ENCODE measurements at places on chromosomes 6 and 20. TPM values are rescaled to one million over a fixed set of nuclear protein-coding genes. Genes with fewer than 3 reads are reported as not detected.

DNA sequence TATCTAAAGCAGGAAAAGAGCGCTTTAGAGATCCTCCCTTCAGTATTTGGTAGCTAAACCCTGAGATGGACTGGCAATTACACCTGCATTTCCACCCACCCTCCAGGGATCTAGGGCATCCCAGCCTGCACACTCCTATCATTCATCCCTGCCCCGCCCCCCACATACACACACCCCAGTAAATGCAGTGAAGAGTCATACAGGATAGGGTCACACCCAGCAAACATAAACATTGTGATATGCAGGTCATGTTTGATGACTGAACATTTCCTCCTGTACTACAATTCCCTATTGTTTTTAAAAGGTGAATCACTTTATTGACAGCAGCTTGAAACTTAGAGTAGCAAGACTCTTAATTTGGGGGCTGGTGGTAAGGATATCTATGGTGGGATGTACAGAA is 112.9 kb downstream of the FOXO3 start:
- no peak for DNase-seq

The ZBTB9 gene
- 5.2 TPM for total RNA-seq

The PRL gene
- total RNA-seq: not detected

GRCh38 chr6:169416249-169416648 is 162.6 kb upstream of the THBS2 start:
- no peak for DNase-seq

DNA sequence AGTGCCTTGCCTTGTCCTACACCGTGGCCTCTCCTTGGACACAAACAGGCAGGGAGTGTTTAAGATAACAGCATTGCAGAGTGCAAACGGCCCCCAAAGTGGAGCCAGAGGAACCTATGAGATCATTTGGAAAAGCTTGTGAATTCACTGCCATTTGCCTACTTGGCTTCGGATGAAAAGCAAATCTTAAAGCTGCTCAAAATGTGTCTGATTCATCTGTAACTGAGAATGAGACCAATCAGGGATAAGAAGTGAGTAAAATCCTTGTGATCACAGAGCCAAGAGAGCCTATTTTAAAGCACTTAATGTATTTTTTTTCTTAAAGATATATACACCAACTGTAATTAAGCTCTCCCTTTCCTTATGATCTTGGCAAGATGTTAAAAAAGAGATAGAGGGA is 65.7 kb upstream of the BACH2 start:
- DNase-seq: no peak

- no peak for DNase-seq
Measured at GRCh38 chr6:29968130-29968529, 25.8 kb downstream of the HLA-A start.

The NUP43 gene
- total RNA-seq: 29.3 TPM

The TNF gene
- total RNA-seq: 3.6 TPM

The ADAM33 gene
- total RNA-seq: 5.3 TPM

DNA sequence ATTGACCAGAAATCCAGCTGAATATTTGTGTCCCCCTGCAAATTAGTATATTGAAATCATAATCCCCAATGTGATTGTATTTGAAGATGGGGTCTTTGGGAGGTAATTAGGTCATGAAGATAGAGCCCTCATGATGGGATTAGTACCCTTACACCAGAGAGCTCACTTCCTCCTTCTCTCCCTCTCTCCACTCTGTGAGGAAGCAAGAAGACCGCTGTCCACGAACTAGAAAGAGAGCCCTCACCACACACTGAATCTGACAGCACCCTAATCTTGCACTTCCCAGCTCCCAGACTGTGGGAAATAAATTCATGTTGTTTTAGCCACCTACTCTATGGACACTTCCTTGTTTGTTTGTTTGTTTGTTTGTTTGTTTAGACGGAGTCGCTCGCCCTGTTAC is 11.9 kb upstream of the PLAGL1 start:
- DNase-seq: no peak

- DNase-seq: no peak
Measured at GRCh38 chr6:3721810-3722621, 29.5 kb downstream of the PXDC1 start.

DNA sequence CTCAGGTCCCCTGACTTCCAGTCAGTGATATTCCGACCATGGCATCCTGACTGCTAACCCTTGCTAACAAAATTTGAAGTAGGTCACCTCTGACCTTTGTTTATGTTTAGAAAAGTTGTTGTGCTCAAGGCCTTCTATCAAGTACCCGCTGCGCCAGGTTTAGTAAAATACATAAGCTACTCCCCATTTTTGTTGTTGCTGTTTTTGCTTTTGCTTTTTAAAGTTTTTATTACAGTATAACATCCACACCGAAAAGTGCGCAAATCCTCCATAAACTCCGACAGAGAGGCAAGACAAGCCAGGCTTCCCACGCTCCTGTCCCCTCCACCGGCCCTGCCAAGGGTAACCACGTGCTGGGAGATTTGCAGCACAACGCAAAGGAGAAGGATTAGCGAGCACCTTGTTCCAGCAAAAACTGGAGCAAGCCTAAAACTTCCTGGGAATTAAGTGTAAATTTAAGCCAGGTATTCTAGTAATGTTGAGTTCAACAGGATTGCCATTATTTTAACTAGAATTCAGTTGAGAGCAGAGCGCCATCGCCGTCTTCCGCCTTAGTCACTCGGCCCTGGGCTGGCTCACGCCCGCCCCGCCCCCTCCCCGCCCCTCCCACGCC is 17.8 kb upstream of the HMGN4 start:
- DNase-seq: no peak
